Panc1 (cell line): ENCODE measurements at places on chromosomes 3 and 15.

GRCh38 chr3:50594253-50594785 is 17.3 kb downstream of the CISH start:
- DNase-seq: no peak

DNA sequence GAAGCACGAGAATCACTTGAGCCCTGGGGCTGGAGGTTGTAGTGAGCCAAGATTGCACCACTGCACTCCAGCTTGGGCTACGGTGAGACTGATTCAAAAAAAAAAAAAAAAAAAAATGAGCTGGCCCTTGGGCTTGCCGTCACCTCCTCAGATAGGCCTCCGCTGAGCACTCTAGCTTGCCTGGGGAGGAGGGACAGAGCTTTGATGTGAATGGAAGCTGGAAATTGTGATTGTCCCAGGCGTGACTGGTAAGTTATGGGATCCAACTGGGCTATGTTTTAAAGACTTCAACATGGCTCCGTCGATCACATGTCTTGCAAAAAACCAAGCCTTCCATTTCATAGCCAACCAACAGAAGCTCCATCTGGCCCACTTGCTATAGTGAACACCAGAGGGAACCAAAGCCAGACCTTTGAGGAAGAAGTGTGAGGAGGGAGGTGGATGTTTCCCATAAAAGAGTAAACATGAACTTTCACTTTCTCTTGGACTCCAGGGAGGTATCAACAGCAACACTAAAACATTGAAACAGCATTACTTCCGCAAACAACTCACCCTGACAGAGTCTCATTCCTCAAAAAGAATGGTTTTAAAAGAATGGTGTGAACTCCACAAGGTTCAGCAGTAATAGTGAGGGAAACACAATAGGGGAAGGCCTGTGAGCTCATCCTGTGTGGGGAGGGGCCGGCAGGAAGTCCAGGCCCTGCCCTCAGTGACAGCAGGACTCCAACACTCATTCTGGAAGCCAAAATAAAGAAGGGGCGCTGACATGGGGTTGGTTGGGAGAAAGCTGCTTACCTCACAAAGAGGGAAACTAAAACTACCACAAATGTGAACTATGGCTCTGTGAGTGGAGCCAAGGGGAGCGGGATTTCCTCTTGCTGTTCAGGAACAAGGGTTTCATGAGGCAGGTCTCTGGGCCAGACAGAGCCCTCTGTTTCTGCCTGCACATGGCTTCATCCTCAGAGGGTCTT is 59.2 kb upstream of the IL12A start:
- DNase-seq: no peak

DNA sequence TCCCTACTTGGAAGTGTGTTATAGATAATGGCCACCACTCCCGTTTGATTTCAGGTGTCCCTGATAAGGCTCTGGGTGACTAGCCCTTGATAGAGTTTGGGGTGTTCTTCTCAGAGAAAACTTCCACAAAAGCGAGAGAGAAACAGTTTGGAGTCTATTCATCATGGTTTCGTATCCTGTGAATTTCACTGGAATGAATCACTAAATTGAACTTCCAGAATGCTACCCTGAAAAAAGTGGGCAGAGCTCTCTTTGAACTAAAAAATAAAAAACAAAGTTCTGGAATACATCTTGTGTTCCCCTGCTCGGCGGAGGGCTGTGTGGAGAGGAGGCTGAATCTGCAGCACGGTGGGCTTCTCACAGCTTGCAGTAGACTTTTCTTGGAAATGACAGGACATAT is 52.8 kb upstream of the FAM98B start:
- DNase-seq: no peak

DNA sequence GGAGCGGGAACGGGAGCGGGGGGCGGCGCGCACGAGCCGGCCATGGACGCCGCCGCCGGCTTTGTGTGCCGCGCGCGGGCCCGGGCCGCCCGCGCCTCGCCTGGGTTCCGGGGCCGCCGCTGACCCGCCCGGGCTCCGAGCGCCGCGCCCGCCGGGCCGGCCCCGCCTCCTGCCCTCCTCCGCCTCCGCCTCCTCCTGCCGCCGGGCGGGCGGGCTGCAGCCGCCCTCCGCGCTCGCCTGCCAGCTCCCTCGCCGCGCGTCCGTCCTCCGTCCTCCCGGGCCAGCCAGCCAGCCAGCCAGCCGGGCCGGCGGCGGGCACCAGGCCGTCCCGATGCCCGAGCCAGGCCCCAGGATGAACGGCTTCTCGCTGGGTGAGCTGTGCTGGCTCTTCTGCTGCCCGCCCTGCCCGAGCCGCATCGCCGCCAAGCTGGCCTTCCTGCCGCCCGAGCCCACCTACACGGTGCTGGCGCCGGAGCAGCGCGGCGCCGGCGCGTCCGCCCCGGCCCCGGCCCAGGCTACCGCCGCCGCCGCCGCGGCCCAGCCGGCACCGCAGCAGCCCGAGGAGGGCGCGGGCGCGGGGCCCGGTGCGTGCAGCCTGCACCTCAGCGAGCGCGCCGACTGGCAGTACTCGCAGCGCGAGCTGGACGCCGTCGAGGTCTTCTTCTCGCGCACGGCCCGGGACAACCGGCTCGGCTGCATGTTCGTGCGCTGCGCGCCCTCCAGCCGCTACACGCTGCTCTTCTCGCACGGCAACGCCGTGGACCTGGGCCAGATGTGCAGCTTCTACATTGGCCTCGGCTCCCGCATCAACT is at the start of gene ABHD17C:
Gene ABHD17C, plus strand, starts transcription at position 212 of the 812 bp plus-strand sequence. Its CDS starts 120 bp downstream, at position 332.
- no peak for DNase-seq

GRCh38 chr3:65531499-65531898 is 507.2 kb downstream of the MAGI1 start:
- no peak for DNase-seq

- DNase-seq: no peak
These were observed 139.6 kb downstream of the MCTP2 start for GRCh38 chr15:94370936-94371285.

DNA sequence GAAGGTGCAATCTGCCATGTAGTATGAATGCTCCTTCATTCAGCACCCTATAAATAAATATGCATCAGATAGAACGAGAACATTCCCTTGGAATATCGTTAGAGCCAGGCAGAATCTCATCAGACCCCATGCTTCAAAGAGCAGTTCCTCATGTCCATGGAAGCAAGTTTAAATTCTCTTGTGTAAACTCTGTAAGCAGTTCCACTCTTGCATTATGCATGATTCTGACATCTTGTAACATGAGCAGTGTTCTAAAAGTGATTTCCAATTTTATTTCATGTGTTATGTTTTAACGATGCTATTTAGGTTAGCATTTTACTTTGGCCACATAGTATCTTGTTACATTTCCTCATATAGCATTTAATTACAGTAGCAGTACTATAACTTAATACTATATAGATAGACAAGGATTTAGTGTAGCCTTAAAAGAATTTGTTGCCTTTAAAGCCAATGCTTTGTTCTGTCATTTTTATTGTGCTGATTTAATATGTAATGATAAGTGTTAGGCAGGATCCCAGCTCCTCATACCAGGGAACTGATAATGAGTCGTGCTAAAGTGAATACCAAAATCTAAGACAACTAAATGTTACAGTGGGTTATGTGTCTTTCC is 161.2 kb upstream of the NECTIN3 start:
- DNase-seq: no peak

- no peak for DNase-seq
These were observed 33.8 kb downstream of the CCDC66 start for GRCh38 chr3:56590814-56591213.

DNA sequence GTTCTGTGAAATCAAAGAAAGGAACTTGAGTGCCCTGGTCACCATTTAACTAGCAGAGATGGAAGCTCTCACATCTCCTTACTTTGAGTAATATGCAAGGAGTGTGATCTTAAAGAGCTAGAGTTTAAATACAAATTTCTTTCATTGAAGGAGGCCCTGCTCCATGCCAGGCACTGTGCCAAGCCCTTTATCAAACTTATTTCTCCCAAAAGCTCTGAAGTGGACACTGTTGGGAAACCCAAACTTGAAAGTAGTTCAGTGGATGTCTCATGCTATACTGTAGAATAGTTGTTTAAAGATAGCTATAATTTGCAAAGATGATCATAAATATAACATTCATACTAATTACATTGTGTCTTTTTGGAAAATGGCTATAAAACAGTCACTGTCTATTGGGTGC is 17.1 kb downstream of the GALNT15 start:
- DNase-seq: no peak

GRCh38 chr3:167084545-167084944 is 295.6 kb downstream of the ZBBX start:
- DNase-seq: no peak

GRCh38 chr3:15256861-15257341 is 50.9 kb downstream of the CAPN7 start:
- no peak for DNase-seq

DNA sequence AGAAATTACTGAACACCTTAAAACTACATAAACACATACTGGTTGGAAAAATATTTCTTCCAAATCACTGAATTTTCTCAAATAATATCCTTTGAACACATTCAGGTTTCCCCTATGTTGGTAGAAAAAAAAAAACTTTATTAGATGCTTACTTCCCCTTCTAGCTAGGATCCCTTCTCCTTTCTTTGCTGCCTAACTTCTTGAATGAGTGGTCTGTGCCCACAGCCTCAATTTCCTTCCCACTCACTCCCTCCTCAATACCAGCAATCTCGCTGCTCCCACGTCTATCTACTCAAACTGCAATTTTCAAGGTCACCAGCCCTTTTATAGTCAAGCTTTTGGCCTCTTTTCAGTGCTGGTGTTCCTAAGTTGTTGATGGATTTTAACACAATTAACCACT is 8.3 kb downstream of the CD200R1 start:
- DNase-seq: no peak

DNA sequence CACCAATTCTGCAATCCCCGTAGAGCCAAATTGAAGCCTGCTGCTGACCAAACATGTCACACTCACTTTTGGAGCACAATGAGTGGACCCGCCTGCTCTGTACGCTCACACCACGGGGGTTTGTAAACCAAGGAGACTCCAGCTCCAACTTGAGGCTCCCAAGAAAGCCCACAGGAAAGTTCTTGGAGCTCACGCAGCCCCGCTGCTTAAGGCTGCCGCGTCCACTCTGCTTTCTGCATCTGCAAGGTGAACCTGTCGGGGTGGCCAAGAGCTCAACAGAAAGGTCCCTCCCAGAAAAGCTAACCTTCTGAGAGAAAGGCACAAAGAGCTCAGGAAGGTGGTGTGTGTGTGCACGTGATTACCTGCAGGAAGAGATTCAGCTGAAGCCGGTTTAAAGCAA is 94.9 kb downstream of the PCSK6 start:
- DNase-seq: no peak

DNA sequence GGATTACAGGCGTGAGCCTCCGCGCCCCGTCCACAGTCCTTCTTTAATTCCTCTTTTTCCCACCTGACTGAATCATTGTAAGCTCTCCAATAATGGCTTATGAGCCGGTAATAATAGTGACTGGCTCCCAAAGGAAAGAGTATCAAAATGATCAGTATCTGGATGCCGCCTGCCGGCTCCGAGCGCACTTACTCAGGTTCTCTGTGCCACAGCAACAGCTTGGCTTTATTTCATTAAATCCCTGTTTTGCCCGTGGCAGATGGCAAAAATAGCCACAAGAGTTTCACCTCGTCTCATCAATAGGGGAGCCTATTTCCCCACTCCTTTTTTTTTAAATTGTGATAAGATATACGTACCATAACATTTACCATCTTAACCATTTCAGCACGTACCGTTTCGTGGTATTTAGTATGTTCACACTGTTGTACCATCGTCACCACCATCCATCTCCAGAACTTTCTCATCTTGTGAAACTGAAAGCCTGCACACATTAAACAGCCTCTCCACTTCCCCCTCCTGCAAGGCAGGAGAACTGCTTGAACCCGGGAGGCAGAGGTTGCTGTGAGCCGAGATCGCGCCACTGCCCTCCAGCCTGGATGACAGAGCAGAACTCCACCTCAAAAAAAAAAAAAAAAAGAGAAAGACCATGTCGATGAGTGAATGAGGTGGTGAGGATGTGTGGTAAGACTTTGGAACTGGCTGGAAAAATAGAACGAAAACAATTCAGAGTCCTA is 80.7 kb upstream of the DLG1 start:
- no peak for DNase-seq

- no peak for DNase-seq
These were observed 110.5 kb downstream of the RAB11A start for GRCh38 chr15:65979837-65980236.

DNA sequence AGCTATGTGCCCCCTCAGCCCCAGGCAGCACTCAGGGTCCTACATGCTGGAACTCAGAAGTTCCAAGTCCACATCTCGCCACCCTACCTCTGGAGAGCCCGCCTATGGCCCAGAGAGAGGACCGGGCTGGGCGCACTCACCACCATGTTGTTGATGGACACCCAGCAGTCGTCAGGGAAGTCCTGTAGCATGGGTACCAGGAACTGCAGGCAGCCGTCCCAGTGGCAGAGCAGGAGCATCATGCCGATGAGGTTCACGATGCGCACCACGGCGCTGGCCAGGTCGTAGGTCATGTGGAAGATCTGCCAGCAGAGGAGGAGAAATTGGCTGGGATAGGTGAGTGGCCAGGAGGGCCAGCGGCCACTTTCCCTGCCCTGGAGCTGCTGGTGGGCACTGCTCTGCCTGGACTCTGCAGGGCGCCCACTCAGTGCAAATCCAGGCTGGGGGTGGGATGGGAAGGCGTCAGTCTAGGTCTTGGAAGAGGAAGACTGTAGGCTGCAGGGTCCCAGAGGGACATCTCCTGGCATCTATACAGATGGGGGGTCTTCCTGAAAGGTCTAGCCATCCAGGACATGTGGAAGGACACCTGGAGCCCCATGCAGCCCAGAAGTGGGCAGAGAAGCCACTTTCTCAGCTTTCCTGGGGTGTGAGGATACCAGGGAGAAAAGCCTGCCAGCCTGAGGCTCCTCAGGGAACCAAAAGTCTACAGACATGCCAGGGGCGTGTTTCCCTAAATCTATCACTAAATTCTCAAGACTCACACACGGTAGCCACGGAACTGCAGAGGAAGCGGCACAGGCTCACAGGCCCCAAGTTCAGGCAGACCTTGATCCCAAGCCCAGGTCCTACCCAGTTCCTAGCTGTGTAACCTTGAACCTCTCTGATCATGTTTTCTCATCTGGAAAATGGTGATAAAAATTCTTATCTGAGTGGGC is 36.5 kb downstream of the HCN4 start:
- DNase-seq: no peak

DNA sequence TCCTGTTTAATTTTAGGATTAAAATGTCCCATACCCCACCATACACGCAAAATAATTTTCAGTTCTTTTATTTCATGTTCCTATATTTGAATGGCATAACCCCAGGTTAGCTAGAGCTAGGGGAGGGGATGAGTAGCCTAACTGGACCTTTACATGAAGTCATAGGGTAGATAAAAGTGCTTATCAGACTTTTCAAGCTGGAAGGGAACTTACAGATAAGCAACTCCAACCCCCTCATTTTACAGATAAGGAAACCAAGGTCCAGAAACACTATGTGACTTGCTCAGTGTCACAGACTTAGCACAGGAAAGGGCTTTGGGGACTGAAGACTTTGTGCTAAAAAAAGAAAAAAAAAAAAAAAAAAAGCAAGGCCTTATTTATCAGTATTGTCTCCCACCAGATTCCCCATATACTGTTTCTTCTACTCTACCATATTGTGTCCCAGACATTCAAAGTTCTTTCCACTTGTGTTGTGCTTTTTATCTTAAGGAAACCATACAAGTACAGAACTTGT is 10.6 kb upstream of the TNIK start:
- DNase-seq: no peak

- no peak for DNase-seq
These were observed 598 bp upstream of the TGFBR2 start for GRCh38 chr3:30605706-30606300.
